ENCODE measurements at places on chromosomes 7 and 10.

- DNase-seq, result peak; percentile 59
Measured at GRCh38 chr7:43693687-43694398, 35.5 kb downstream of the COA1 start.

DNA sequence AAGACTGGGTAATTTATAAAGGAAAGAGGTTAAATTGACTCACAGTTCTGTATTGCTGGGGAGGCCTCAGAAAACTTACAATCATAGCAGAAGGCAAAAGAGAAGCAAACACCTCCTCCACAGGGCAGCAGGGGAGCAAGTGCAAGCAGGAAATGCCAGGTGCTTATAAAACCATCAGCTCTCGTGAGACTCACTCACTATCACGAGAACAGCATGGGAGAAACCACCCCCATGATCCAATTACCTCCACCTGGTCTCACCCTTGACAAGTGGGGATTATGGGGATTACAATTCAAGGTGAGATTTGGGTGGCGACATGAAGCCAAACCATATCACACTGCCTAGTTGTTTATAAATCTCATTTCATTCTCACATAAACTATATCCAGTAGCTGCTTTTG, 28.0 kb upstream of the CPN1 start:
- DNase-seq, result no peak

DNA sequence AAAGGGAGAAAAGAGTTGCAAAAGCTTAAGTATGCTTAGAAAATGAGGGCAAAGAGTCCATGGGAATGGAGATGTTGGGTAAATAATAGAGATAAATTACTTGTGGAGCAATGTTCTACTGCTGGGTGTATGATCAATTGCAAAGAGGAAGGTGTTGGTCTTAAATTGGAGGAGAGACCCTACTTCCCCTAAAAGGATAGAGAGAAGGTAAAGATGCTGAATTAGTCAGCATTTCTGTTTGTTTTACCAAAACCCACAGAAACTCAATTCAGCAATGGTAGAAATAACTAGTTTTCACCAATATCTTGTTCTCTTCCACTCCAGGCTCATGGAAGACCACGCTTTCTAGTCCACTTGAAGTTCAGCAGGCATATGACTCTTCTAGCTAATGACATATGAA, 32.1 kb downstream of the ASB4 start:
- DNase-seq, result no peak

DNA sequence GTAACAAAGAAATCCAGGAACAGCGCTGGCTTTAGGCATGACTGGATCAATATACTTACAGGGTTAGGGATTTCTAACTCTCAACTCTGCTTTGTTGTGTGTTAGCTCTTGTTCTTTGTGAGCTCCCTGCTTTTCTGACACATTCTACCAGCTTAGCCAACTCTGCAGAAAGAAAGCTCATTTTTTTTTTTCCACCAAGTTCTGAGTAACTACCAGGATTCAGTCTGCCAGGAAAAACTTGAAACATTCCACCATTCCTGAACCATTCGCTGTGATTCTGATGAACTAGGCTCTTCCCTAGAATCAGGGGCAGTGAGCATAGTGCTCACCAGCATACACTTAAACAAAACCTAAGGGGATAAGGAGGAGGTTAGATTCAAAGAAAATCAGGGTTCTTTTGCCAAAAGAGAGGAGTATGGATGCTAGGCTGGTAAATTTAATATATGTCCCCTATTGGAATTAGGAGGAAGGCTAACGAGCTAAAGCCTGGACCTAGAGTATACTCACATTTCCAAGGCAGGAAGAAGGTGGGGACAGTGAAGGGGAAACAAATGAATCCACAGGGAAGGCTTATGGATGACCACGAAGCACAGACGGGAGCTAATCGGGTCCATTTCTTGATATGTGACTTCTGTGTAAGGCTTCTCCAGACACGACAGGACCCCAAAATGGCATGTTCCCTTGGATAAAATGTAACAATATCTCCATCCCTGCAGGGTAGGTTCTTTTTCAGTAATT, 183.4 kb downstream of the PRKG1 start:
- peak; percentile 6 for DNase-seq

DNA sequence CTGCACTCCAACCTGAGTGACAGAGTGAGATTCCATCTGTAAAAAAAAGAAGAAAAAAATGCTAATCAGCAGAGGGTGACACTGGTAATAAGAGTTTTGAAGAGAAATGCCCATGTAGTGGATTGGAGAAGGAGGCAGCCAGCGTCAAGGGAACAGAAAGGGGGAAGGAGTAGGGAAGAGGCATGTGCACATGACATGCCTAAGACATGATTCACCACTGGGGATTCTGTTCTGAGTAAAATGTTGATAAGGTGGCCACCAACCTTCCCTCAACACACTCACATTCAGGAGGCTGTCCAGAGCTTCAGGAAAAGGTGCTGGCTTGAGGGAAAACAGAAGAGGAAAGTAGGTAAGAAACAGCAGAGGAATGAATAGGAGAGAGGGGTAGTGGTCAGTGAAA, 39.9 kb downstream of the AKR1D1 start:
- DNase-seq, result peak; percentile 92

- peak; percentile 67 for DNase-seq
Measured at GRCh38 chr7:112481833-112482670, 1.3 kb downstream of the LSMEM1 start.

DNA sequence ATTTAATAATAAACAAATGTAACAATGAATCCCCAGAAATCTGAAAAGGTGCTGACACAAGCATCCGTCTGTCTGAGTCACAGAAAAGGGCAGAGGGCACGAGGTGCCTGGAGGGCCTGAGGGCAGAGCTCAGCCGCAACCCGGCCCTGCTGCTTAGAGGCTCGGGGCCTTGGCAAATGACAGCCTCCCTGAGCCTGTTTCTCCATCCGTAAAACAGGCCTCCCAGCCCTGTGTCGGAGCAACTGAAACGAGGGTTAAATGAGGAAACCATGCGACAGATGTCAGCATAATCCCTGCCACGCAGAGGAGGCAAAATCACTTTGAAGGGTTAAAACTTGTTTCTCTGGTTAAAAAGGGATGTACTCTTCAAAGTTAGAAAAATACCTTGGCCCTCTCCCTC, 24.9 kb downstream of the NUDT1 start:
- peak; percentile 19 for DNase-seq

DNA sequence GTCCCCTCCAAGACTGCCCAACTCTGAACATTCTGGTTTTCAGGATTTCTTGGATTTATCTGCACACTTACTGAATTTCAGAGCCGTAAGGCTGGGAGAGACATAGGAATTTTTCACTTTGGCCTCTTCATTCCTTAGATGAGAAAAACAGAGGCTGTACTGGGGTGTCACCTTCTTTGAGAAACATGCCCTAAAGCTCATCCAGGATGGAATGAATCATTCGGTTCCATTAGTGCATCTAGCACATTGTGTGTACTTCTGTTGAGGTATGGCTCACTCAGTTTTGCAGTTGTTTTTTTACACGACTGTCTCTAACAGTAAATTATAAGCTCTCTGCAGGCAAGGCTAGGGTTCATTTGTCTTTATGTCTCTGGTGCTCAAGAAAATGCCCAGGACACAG, 383.4 kb downstream of the GATA3 start:
- no peak for DNase-seq

DNA sequence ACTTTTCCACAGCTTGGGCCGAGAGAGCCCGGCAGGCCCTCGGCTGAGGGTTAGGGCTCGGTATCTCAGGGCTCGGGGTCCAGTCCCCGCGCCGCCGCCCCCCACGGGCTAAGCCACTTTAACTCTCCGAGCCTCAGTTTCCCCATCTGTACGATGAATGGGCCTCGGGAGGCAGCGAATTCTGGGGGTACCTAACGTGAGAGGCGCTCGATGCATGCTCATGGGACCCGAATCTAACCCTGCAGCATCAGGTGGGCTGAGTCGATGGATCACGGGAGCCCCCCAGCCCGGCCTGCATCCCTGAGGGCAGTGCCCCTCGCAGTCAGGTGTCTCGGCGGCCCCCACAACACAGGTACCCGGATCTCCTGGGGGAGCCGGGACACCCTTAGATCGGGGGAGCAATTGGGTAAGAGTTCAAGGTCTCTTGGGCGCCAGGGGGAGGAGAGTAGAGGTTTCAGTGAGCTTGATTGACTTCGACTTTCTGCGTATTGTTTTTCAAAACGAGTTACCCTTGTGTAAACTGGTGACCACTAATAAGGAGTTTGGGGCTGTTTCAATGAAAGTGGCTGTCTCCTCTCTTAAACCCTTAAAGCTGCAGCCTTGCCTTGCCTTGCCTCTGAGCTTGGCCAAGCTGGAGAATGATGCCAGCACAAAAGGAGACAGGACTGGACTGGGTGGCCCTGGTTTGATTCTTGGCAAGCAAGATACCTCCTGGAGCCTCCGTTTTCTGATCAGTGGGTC, 631 bp downstream of the POR start:
- DNase-seq, result peak; percentile 50

DNA sequence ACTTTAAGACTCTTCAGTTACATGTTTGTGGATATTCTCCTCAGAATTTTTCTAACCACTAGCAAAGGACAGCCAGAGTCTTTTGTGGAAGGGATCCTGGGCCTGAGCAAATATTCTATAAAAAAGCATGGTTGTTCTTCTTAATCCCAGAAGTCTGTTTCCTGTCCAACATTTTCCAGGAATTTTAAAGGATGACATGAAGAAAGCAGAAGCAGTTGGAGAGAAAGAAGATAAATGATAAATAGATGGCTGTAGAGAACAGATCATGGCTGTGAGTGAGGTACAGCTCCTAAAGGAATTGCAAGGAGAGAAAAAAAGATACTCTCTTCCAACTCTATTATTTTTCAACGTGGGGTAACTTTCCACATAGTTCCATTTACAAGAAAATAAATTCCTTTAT, 91.8 kb upstream of the STEAP4 start:
- DNase-seq, result no peak

DNA sequence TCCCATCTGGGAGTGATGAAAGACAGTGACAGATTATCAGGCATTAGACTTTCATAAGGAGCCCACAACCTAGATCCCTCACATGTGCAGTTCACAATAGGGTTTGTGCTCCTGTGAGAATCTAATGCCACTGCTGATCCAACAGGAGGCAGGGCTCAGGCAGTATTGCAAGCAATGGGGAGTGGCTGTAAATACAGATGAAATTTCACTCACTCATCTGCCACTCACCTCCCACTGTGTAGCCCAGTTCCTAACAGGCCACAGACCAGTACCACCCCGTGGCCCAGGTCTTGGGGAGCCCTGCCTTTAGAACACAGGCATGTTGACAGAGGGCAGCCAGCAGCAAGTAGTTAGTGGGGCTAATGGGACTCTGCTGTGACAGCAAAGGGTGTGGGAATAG, 137.3 kb upstream of the NANOS1 start:
- no peak for DNase-seq

- DNase-seq, result no peak
Measured at GRCh38 chr10:133182190-133182589, 22.2 kb downstream of the KNDC1 start.

- DNase-seq, result no peak
Measured at GRCh38 chr10:93992400-93993030, 1.2 kb upstream of the PLCE1 start.

DNA sequence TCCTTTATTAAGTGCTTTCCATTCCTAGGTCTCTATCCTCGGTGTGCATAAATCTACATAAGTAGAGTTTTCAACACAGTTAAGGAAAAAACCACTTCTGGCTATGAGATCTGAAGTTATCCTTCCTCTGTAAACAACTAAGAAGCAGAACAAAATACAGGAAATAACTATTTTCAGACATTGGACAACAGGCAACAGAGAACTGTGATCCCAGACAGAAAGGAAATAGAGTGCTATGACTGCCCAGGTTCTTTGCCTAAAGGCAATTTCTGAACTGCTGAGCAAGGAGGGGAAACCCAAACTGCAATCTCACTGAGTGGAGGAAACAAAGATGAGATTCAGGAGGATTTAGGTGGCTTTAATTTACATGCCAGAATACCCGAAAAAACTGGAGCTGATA, 285.4 kb downstream of the SNX13 start:
- no peak for DNase-seq

GRCh38 chr7:89246196-89246595, 450.7 kb upstream of the TEX47 start:
- no peak for DNase-seq

DNA sequence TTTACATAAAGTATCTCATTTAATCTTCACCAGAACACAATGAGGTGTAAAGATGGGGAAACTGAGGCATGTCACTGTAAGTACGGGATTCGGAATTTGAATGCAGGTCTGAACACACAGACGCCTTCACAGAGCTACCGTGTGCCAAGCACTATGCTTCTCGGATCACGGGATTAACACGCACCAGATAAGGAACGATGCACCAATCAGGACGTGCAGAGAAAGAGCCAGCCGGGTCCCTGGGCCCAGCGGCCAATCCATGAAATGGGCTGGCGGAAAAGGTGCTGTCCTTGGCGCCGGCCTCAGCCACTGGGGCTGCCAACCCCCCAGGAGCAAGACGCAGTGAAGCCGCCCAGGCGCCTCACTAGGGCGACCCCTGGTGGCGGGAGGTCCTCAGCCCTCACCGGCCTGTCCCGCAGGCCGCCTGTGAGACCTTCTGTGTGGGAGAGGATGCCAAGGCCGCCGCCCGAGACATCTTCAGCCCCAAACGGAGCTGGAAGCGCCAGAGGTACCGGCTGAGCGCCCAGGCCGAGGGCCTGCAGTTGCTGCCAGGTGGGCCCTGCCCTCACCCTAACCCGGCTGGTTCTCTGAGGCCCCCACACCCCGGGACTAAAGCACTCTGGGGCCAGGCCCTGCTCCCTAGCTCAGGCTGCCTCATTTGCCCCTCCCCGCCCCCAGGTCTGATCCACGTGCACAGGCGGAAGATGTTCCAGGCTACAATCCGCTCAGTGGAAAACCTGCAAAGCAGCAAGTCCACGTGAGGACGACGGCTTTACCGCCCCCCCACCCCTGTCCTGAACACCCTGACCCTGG, 15.6 kb downstream of the ATG9B start:
- peak; percentile 60 for DNase-seq

DNA sequence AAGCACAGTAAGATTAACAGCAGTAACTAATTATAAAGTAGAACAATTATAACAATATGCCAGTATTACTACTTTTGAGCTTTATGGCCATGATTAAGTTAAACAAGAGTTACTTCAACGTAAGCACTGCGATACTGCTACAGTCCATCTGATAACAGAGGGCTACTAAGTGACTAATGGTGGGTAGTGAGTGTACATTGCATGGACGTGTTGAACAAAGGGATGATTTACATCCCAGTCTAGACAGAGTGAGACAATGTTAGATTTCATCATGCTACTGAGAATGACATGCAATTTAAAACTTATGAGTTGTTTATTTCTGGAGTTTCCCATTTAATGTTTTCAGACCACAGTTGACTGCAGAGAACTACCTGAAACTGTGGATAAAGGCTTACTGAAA, 45.6 kb downstream of the TPST1 start:
- DNase-seq, result peak; percentile 95

- peak; percentile 52 for DNase-seq
Measured at GRCh38 chr10:5047912-5048628, 44.4 kb upstream of the AKR1C2 start.

DNA sequence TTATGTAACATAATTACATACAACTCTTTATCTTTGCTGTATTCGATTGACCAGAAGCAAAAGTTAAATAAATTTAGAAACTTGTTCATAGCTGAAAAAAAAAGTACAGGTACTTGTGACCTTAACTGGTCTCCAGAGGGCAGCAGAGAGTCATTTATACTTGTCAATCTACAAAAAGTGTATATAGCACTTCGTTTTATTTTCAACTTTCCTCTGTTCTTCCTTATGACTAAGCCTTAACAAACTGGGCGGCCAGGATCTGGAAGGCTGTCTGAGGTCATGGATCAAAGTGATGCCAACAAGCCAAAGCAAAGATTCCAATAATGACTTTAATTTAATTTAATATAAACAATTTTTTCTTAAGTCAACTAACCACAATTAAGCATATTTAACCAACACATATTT, 29.8 kb downstream of the C10orf67 start:
- DNase-seq, result peak; percentile 90
